ENCODE measurements at places on chromosomes 4 and X.

- DNase-seq = no peak
These were observed 29.9 kb downstream of the DKK2 start for GRCh38 chr4:107006218-107006617.

- DNase-seq = no peak
These were observed 8.3 kb upstream of the CCNI start for GRCh38 chr4:77084019-77084639.

GRCh38 chr4:186689476-186689875, 34.2 kb downstream of the FAT1 start:
- DNase-seq = no peak

GRCh38 chr4:47032405-47033106, 1.2 kb downstream of the GABRB1 start:
- DNase-seq = peak; percentile 59

DNA sequence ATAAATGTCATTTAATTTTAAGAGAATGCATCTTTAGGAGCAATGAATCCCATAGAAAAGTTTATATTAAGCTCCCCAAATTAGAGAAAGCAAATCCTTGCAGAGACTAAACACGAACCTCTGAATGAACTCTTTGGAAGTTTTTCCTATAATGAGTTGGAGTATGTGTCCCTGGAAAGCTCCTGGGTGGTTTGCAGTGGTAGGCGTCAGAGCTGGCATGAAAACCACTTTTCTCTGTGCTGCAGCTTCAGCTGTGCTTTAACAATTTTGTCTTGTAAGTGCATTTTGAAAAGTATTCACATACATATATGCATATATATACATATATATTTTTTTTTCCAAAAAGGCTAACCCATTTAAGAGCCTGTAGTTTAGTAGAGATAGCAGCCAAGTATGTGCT, 148.7 kb upstream of the TBC1D9 start:
- no peak for DNase-seq

DNA sequence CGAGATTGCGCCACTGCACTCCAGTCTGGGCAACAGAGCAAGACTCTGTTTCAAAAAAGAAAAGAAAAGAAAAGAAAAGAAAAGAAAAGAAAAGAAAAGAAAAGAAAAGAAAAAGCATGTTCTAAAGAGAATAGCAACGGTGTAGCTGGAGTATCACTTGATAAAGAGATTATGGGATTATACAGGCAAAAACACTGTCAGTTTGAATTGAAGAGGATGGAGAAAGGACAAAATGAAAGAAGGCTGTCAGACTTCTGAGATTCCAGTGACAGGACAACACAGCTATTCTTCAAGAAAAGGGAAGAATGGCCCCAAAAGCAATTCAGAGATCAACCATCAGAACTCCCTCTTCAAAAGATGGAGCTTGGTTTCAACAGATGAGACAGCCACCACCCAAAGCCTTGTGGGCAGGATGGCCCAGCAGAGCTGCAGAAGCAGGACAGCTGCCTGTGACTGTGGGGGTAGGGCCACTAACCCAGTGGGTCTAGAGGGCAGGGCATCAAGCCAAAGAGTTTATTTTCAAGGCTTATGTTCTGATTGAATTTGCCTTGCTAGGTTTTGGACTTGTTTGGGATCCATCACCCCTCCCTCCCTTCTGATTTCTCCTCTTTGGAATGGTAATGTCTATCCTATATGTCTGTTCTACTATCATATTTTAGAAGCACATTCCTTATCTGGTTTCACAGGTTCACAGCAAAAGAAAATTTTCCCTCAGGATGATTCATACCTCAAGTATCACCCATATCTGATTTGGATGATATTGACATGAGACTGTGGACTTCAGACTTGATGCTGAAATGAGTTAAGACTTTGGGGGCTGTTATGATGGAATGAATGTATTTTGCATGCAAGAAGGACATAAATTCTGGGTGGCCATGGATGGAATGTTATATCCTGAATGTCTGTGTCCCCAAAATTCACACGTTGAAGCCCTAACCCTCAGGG, 17.5 kb downstream of the RFC1 start:
- no peak for DNase-seq

DNA sequence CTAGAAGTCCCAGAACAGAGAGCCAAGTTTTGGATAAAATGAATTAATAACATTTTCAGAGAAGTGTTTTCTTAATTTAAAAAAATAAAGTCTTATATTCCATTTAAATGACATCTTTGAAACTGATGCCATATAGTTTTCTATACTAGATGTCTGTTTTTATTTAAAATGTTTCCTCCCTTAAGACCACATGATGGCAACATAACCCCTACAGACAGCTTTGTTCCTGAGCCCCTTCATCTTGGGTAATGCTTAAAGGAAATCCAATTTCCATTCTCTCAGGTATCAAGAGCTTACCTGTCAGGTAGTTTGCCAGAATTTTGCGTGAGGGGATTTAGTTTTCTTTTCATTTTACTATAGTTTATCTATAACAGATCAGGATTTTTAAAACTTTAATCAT, 181.4 kb upstream of the UGT8 start:
- no peak for DNase-seq

DNA sequence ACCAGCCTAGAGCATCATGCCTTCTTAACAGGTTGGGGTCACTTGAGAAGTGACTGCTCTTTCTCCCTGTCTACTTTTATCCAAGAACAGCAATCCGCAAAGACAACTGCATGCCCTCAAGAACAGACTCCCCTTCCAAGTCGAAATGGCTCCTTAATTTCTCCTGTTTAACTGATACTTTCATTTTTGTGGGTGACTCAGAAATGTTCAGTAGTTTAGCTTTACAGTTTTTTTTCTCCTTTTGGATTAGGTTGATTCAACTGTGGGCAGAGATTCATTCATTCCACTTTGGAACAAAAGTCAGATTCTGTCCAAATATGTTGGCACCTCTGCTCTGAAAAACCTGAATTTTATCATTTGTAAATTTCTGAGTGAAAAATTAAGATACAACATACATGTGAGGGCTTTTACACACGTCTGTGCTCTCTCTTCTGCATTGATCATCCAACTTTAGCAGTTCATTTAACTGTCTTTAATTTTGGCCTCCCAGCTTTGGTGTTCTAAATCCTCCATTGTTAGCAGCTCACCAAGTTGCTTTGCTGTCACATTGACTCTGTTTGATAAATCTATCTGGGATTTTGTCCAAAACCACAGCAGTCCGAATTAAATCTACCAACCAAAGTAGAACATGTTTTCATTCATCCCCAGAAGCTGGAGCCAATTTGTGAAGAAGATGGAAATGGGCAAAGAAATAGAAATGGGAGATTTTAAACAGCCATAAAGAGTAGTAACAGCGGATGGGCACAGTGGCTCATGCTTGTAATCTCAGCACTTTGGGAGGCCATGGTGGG, 50.0 kb downstream of the HOPX start:
- no peak for DNase-seq

GRCh38 chr4:16334601-16335000, 108.3 kb upstream of the TAPT1 start:
- no peak for DNase-seq

DNA sequence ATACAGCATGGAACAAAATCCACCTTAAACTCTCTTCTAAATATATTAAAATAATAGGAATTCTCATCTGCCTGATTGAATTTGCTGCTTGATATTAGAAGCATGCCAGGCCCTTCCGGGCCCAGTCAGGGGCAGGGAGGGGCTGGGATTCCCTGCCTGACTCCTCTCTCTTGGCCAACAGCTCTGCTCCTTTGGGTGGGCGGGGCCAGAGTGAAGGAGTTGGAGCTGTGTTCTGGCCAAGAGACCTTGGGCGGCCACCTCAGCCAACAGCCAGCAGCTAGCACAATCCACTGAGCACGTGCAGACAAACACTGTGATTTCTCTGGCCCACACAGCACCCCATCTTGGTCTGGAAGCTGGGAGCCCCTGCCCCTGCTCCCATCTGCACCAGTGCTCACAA, 140.3 kb downstream of the PJA1 start:
- DNase-seq = peak; percentile 77

- peak; percentile 97 for DNase-seq
These were observed at the start of gene NUDT9 for GRCh38 chr4:87422104-87423052. TSS of gene NUDT9 (plus strand) at chr4:87422573. CDS start at chr4:87422906, 333 bp downstream.

- no peak for DNase-seq
These were observed 1569.7 kb upstream of the IGFBP7 start for GRCh38 chr4:58679886-58680285.

DNA sequence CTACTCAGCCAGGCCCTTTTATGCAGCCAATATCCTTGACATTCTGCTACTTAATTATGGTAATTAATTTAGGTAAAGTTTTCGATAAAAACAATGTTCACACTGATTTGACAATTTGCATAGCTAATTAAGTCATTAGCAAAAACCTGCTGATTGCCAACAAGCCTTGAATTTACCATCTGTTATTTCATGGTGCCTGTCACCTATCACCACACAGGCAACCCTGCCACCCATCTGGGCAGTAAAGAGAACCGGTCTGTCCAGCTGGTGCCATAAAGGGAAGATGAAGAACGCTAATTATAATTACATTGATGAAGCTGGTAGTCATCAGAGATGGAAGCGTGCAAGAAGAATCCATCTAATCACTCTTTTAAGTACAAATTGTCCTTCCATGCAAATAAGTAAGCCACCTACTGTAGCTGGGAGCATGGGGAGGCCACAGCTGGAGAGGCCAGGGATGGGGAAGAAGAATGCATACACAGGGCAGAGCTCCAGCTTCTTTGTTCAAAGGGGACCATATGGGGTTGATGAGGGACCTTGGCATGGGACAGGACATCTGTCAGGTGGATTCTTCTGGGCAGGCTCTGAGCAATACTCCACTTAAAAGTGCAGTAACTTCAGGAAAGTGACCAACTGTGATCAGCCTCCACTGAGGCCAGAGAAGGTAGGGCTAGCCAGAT, 277.3 kb upstream of the TAPT1 start:
- no peak for DNase-seq

- no peak for DNase-seq
These were observed 15.6 kb upstream of the LAP3 start for GRCh38 chr4:17561195-17561909.

GRCh38 chrX:6223516-6223915, 5.2 kb downstream of the NLGN4X start:
- DNase-seq = no peak

GRCh38 chrX:13535376-13536165, 33.8 kb upstream of the EGFL6 start:
- DNase-seq = no peak

DNA sequence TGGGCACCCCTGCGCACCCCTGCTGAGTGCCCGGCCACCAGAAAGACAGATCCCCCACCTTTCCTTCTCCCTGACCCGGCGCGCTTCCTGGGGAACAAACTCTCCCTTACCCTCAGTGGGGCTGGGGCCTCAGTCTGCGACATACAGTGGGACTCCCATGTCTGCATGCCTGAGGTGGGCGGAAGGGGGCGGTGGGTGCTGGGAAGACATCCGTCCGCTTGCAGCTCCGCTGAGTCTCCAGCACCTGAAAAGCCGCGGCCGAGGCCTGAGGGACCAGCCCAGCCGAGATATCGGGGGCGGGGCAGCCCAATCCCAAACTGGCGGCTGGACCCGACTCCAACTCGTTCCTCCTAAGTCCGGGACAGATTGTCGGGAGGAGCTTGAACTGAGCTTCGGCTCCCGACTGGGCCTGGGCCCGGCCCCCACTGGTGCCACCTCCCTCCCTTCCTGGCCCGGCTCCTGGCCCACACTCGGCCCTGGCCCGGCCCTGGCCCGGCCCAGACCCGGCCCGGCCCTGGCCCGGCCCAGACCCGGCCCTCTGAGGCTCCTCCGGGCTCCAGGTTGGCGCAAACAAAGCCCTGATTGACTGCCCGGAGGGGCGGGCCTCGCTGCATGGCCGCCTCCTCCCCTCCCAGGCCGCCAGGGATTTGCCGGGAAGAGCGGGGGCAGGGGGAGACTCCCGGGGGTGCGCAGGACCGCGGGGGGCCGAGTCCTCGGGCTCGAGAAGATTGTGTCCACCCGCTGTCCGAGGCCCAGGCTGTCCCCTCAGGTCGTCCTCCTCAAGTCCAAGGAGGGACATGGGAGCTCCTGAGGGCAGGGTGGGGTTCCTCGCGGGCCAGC, 877 bp upstream of the SLC16A2 start:
- peak; percentile 62 for DNase-seq

- DNase-seq = no peak
These were observed 297.8 kb upstream of the FAM241A start for GRCh38 chr4:111847296-111848008.

DNA sequence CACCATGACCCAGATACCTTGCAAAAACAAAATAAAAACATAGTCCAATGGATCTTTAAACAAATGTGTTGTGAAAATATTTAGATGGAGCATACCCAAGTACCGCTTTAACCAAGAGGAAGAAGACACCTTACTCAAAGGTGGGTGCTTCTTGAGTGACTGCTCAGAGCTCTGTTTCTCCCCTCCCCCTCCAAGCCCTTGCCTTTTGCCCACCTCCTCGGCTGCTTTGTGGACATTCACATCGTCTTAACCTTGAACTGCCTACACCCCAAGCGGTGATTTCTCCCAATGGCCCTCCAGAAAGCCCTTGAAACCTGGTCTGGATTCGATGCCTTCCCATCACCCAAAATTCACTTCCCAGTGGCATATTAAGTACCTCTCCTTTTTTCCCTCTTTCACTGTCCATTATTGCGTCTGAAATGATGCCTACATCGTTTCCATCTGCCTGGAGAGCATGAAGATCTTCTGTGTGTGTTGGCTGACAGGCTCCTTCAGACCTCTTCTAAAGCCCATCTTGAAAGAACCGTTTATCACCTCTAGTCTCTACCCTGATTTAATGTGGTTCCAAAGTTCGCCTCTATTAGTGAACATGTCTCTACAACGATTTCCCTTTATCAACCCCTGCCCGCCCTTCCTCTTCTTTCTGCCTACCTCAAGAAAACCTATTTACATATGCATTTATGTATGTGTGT, 968 bp downstream of the GPRIN3 start:
- DNase-seq = no peak

DNA sequence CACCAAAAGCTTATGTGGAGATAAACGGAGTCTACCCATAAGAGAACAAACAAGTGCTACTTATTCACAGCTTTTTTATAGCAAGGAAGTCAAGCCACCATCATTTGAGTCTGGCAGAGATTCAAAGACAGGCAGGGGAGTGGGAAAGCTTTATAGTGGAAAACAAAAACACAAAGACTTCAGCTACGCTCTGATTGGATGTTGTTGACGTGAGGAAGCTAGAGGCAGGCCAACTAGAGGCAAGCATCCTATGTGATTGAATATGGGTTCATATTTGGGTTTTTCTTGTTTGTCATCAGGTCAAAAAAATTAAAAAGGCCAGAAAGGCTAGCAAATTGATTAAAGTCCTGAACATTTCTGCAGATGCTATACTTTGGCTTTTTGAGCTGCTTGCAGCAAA, 719 bp upstream of the TCEAL4 start:
- DNase-seq = no peak

GRCh38 chr4:16045687-16046086, 38.1 kb downstream of the PROM1 start:
- DNase-seq = no peak

- no peak for DNase-seq
These were observed 21.9 kb downstream of the SLC9A7 start for GRCh38 chrX:46737041-46737440.

- peak; percentile 16 for DNase-seq
These were observed 886 bp upstream of the NDST3 start for GRCh38 chr4:118033148-118034052.
